Peyer's patch (tissue), 4 donors: ENCODE measurements at places on chromosomes 13 and 19. TPM values are rescaled to one million over a fixed set of nuclear protein-coding genes. Genes with fewer than 3 reads are reported as not detected.
A peak's percentile ranks its signal among the peaks of the same experiment; 100 is the strongest.

DNA sequence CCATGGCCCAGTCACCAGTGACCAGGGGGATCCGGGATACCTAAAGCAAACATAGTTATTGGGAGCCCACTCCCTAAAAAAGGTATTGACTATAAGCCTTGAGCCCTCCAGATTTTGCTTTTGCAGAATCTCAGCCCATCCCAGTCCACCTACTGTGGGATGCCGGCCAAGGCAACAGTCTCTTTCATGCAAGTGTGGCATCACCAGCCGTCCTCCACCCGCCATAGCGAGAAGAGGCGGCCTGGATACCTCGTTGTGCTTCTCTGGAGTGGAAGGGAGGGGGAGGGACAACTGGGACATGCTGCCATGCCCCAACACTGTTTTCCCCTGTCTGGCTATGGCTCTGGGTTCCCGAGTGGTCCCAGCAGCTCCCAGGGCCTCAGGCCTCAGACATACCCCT is 123.4 kb downstream of the DPF1 start:
- no peak for DNase-seq

DNA sequence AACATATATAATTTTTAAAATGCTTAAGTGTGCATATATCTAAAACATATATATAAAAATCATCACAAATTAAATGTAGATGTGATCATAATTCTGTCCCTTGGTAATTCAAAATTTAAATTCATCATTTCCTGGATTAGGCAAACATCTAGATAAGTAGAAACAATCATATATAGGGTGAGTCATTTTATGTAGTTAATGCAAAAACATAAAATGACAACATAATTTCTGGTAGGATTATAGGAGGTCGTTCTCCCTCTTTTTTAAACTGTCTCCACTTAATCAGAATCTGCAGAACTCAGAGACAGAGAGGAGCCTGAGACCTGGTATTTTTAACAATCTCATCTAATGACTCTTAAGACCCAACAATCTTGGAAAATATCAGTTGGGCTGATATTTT is 333.4 kb downstream of the KCTD12 start:
- no peak for DNase-seq

GRCh38 chr19:3381701-3382372 is 15.5 kb downstream of the NFIC start:
- DNase-seq = no peak

The MAP3K10 gene
- total RNA-seq = 8.1 TPM

DNA sequence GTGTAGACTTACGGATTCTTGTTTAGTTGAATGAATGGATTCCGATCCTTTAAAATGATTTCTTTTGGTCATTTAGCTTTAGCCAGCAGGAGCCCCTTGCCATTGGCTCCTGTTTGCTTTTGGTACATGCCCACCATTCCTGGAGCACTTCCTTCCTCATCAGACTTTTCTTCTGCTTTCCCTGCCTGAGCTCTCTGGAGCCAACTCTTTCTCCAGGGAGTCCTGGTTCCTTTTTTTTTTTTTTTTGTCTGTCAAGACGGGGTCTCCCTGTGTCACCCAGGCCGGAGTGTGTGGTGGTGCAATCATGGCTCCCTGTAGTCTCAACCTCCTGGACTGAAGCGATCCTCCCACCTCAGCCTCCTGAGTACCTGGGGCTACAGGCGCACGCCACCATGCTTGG is 37.8 kb downstream of the SMARCA4 start:
- DNase-seq = no peak

- DNase-seq = no peak
These were observed 5.6 kb downstream of the TLE6 start for GRCh38 chr19:2982983-2983350.

DNA sequence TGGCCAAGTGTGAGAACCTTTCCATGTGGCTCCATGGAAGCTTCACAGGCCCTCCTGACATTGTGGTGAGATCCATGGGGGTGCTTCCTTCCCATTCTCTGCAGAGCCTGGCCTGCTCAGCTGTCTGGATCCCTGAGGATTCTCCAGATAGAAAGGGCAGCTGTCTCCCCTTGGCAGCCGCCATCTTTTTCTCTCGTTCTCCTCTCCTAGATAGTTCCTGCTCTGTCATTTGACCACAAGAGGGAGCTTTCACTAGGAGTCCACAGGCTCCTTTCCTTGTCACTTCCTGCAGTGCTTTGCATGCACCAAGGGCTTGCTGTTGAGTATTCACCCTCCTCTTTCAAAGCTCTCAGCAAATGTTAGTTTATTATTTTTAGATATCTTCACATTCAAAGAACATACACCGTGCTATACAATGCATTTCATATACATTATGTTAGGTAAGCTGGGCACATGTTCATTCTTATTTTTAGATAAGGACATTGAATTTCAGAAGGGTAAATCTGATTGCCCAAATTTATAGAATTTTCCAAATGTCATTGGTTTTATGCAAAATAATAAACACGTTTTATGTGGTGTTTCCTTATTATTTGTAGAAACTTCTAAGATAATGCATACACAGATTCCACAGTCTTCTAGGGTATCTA is 133.2 kb downstream of the FRY start:
- no peak for DNase-seq

The ZNF813 gene
- total RNA-seq = 27.2 TPM

DNA sequence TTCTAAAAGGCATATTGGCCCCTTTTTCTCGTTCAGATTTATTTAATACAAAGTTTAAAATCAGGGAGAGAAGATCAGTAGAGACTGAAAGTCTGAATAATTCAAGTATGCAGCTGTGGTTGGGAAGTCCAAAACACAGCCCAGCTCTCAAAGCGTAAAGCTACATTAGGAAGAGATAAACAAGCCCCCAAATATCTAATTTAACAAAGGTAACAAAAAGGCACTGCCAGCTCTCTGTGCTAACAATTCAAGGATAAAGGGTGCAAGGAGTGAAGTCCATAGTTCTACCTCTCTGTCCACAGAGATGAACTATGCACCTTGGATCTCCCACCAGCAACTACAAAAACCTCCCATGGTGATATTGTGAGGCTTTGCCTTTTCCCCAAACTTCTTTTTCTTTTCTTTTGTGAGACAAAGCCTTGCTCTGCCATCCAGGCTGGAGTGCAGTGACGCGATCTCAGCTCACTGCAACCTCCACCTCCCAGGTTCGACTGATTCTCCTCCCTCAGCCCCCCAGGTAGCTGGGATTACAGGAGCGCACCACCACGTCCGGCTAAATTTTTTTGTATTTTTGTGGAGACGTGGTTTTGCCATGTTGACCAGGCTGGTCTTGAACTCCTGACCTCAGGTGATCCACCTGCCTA is 104.4 kb downstream of the LHFPL6 start:
- no peak for DNase-seq

DNA sequence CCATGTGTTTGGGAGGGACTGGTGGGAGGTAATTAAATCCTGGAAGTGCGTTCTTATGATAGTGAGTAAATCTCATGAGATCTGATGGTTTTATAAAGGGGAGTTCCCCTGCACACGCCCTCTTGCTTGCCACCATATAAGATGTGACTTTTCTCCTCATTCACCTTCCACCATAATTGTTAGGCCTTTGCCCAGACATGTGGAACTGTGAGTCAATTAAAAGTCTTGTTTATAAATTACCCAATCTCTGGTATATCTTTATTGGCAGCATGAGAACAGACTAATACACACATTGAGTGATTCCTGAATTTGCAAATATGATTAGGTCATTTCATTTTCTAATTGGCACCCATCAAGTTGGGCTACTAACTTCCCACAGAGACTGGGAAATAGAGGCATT is 977.2 kb downstream of the SLITRK1 start:
- DNase-seq = no peak

The DPP9 gene
- total RNA-seq = 184 TPM

- DNase-seq = no peak
These were observed 242.8 kb downstream of the ENOX1 start for GRCh38 chr13:43544011-43544410.

GRCh38 chr19:27821418-27822018 is 1391.4 kb downstream of the UQCRFS1 start:
- DNase-seq = no peak

DNA sequence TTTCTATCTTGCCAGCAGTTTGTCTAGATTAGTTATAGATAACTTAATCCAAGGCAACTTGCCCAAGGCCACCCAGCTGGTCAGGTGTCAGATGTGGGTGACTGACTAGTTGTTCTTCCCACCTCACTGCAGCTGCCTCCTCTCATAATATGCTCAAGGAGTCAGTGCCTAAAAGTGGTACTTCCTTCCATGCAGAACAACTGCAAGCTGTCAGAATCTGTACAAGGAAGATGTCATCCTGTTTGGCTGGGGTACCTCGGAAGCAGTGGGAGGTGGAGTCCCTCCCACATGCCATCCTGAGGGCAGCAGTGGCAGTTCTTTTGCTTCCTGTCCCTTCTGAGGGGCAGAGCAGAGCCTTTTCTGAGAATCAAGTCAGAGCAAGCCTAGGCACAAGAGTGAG is 193.2 kb upstream of the RFC3 start:
- DNase-seq = no peak

- DNase-seq = no peak
These were observed 25.4 kb downstream of the SLC25A15 start for GRCh38 chr13:40814803-40815202.

The OR4F17 gene
- not detected for total RNA-seq

The SGCG gene
- total RNA-seq = not detected

- no peak for DNase-seq
These were observed 8.9 kb upstream of the FARP1 start for GRCh38 chr13:98133946-98134345.

DNA sequence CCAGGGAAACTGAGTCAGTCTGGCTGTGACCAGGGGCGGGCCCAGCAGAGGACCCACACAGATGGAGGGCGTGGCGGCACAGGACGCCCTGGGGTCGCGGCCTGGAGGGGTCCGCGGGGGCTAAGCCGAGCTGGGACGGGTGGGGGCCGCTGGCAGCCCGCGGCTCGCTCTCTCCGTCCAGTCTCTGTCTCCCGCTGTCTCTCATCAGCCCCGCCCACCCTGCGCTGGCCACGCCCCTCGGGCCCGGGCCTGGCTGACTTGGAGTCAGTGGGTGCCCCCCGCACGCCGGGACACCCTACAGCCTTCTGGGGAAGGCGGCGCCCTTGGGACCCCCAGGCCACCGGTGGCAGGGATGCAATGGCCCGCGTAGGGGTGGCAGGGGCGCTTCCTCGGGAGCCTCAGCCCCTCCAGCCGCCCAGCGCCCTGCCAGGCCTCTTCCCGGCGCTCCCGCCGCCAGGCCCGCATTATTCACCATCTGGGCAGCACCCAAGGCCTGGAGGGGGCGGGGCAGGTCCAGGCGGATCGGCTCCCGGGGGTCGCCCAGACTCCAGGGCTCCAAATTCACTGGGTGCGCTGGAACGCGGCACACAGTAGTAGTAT is at the start of gene TBXA2R:
Gene TBXA2R (minus strand): TSS at position 186 of the 600 bp plus-strand sequence. CDS start 6,241 bp downstream, outside the sequence.
- peak; percentile 87 for DNase-seq

DNA sequence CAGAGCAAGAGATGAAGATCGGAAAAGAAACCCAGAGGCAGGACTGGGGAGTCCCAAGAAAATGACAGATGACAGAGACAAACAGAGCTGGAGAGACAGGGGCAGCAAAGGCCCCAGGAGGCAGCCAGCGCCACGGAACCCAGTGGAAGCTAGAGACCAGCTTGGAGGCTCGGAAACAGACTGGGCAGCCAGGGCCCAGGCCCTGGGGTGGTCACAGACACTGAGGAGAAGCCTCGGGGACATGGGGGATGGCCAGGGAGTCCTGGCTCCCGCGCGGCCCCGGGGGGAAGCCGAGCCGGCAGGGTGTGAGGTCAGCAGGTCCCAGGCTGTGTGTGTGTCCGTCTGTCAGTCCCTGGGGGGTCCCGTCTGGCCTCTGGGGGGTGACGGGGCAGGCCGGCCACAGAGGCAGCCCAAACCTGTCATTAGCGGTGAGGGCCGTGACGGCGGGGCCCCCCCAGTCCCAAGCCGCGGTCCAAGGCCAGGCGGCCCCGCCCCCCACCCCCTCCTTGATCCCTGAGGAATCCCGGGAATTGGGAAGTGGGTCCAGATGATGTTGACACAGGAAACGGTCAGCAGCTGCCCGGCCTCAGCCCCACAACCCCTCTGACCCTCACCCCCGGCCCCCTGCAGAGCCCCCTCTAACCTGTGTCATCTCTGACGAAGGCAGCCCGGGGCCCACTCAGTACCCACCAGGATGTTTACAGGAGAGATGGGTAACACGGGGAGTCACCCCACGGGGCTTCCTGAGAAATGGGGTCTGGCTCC is 2.5 kb upstream of the TMEM190 start:
- no peak for DNase-seq

- no peak for DNase-seq
These were observed 44.8 kb downstream of the C13orf42 start for GRCh38 chr13:51066091-51066831.

DNA sequence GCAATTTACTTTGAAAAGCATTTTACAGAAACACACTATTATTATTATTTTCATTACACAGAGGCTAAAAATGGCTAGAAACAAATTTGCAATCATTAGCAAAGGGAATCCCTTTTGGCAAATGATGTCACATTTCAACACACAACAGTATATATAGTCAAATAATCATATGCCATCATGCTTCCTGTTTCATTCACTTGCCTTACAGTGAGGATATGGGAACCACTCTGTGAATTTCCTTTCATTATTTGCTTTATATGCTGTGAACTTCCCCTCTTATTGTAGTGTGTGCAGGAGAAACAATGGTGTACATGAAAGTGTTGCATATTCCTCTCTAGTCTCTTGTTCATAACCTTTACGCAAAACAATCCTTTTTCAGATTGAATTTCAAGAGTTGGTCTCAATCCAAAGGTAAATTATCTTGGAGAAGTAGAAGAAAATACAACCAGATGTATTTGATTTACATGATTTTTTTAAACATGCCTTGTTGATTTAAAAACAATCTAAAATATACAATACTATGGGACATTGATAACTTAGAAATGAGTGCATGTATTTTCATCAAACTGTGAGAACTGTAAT is 657.3 kb downstream of the EFNB2 start:
- no peak for DNase-seq

The ZNF285 gene
- total RNA-seq = 0.18 TPM

The ADAT3 gene
- 25.9 TPM for total RNA-seq

DNA sequence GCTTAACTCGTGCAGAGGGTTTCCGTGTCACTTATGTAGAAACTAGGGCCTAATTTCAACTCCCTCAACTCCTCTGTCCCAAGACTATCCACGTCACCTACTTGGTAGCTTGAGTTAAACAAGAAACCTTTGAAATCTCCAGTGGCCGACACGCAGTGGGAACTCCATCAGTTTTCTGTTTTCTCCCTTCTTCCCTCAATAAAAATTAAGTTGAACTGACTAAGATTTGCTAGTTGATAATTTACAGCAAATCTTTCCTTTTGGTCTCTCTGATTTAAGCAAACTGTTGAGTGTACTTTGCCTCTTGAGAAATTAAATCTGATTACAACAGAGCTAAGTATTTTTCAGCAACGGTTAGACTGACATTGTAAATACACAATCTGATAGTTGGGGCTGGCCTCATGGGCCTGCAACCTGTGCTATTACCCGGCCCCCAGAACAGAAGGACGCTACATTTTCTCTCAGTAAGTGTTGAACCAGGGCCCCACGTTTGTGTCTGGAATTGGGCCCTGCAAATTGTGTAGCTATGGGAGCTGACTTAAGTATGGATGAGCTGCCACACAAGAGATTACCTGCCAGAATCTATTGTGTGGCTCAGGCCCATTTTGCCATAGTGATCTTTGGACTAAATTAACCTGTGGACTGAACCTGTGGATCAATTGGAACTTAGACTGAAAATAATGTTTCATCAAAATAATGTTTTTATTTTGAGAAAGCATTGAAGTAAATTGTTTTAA is 708 bp upstream of the ESD start:
- no peak for DNase-seq
